ENCODE measurements at places on chromosomes 6 and 20. TPM values are rescaled to one million over a fixed set of nuclear protein-coding genes. Genes with fewer than 3 reads are reported as not detected.

DNA sequence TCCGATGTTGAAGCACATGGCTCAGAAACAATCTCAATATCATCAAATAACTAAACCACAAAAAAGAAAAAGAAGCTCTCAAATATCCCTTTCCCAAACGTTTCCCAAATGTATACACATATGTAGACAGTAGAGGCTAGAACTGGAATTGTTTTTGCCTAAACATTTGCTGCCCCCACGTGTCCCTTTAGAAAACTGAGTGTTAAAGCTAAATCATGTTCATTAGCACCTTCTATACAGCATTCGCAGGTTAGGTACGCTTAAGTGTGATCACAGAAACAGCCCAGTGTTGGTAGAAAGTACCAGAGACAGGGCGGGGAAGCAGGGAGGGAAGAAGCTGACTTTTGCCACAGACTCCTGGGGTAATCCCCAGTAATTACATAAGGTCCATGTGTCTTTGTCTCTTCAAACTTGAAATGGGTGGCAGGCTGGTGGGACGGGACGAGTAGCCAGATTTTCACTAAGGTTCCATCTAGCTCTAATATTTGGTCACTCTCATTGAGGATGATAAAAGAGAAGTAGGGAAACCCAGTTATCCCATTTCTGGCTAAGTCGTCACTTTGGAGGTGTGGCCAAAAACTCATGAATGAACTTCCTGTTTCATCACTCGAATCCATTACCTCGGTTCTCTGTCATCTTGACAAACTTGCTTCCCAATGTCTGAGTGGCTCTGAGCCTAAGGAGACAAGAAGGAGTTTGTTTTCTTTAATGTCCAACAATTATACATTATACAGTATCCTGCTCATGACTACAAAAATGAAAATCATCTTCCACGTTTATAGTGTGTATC lies 15.0 kb upstream of the TFAP2A start:
- peaks cover 52% of the 10 kb centered on the region for H3K27me3 ChIP-seq
- peaks cover 33% of the 10 kb centered on the region for H3K4me1 ChIP-seq
- peak; percentile 78 for DNase-seq
- H3K36me3 ChIP-seq: no peaks in the 10 kb centered on the region

FNDC1 gene
- total RNA-seq: 0.38 TPM

DNA sequence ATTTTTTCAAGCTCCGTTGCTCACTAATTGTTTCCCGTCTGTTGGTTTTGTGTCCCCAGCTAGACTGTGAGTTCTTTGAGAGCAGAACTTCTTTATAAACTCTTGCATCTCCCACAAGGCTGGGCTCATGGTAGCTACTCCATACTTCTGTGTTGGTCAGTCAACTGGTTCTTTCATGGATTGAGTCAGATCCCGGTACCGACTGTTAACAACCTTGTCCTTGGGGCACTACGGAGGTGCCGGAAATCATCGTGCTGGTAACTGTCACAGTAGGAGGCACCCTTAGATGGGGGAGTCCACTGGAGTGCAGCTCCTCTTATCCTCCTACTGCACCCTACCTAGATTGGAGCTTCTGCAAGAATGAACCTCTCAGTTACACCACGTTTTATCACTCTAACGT lies 8.6 kb upstream of the STX16 start:
- H3K36me3 ChIP-seq: no peaks in the 10 kb centered on the region
- no peak for DNase-seq
- H3K4me1 ChIP-seq: no peaks in the 10 kb centered on the region
- H3K27me3 ChIP-seq: no peaks in the 10 kb centered on the region
- H3K27ac ChIP-seq: no peak overlapping the region

DLL1 gene
- total RNA-seq: 4.6 TPM

DNA sequence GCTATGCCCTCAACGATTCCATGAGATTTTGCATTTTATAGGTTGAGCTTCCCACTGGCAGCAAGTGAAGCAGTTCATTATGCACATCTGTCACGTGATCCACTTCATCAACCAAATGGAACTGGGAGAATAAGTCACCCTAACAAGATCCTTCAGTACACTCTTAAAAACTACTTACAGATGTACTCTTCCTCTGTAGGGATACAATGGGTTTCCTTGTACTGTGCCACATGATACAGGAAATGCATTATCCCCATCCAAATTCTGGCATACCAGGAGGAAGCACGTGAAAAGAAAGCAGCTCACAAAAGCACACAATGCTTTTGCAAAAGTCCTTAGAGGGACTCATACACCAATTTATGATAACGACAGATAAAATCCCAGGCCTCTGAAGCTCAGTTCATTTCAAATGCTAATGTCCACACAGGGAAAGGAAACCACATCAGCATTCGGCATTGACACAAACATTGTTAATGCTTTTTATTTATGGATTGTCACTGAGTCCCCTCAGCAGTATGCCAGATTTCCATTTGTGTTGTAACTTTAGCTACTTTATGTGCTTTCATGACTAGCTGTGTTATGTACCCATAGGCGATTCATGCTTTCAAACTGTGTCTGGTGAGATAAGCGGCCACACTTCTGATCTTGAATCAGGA lies 58.1 kb upstream of the REV3L start:
- DNase-seq: no peak
- no peak overlapping the region for H3K4me3 ChIP-seq
- peaks cover 42% of the 10 kb centered on the region for H3K4me1 ChIP-seq
- no peaks in the 10 kb centered on the region for H3K36me3 ChIP-seq
- H3K27me3 ChIP-seq: no peaks in the 10 kb centered on the region
- H3K27ac ChIP-seq: peak overlapping the region; percentile 65

SAYSD1 gene
- 10.0 TPM for total RNA-seq

DNA sequence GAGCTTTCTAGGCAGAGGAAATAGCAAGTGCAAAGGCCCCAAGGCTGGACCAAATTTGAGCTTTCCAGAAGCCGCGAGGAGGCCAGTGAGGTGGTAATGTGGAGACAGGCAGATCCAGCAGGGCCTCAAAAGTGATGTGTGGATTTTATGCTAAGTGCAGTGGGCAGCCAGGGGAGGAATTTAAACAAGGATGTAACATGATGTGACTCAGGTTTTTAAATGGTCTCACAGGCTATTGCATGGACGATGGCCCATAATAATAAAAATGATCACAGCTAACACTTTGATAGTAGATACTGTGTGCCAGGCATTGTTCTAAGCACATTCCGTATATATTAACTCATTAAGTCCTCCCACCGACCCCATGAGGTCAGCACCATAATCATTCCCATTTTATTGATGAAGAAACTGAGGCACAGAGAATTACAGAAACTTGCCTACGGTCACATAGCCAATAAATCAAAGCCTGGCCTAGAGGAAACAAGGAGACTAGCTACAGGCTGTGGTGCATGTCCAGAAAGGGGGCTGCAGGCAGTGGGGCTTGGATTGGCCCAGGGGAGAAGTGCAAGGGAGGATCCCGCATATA lies 18.0 kb upstream of the PREX1 start:
- H3K27ac ChIP-seq: no peak overlapping the region
- H3K36me3 ChIP-seq: no peaks in the 10 kb centered on the region
- no peak overlapping the region for H3K4me3 ChIP-seq

DNA sequence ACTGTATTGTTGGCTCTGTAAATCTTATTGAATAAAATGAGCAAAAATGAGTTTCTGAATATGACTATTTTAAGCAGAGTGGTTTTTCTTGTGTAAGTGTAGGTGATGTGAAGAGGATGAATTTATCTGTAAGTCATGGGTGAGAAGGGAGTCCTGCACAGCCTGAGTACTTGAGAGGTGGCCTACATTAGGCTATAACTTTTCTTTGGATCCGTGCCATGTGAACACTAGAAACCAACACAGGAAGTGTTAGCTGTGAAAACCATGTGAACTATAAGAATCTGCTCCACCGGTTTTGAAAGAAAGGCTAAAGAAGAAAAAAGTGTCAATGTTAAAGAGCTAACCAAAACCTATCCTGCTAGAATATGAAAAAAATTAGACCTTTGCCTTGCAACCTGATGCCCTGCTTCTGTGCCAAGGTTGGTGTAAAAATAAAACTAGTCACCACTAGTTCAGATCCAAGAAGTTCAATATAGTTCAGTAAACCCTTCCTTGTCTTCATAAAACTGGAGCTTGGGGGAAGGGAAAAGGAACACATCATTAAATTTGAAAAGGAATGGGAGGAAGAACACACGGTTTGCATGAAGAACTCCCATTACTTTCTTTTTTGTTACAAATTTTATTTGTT lies 21.3 kb downstream of the PLCB1 start:
- H3K4me1 ChIP-seq: no peaks in the 10 kb centered on the region
- no peak overlapping the region for H3K27ac ChIP-seq
- no peaks in the 10 kb centered on the region for H3K36me3 ChIP-seq
- H3K27me3 ChIP-seq: no peaks in the 10 kb centered on the region

DNA sequence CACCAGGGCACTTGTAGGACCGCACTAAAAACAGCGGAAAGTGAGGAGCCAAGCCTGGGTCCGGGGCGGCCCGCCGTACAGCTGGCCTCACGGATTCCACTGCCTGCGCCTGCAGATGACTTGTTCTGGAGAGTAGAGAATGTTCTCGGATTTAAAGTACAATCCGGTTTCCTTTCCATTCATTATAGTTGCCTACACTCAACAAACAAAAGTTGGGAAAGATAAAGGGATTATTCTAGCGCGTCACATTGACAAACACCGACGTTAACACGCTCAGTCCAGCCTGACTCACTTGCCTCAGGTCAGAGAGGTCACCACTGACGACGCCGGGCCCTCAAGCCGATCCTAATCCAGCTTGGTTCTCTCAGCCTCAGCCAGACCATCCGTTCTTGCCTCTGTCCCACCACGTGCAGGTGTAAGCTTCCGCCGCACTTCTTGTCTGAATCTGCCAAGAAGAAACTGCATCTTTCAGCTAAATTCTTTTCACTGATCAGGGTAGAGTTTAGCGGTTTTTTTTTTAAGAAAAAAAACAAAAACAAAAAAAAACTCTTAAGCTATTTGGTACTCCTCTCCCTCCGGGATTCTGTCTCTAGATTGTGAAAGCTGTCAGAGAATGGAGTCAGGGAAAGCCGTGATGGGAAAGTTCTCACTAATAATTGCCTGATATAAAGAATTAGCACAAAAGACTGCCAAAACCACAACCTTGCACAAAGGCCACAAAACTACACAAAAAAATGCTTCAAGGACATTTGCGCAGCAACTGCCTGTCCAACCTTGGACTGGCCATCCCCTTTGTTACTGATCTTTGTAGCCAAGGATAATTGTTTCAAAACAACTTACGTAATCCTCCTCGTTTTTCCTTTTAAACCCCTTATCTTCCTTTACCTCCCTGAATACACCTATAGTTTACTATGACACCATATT lies 1.1 kb upstream of the PHF10 start:
- peak overlapping the region; percentile 78 for H3K27ac ChIP-seq
- DNase-seq: peak; percentile 65

GRCh38 chr6:156167625-156168071 lies 609.5 kb upstream of the ARID1B start:
- H3K4me3 ChIP-seq: no peak overlapping the region
- no peaks in the 10 kb centered on the region for H3K4me1 ChIP-seq
- H3K36me3 ChIP-seq: no peaks in the 10 kb centered on the region
- no peaks in the 10 kb centered on the region for H3K27me3 ChIP-seq

BANF2 gene
- total RNA-seq: not detected

POPDC3 gene
- 5.1 TPM for total RNA-seq

GTSF1L gene
- total RNA-seq: not detected

- H3K36me3 ChIP-seq: no peaks in the 10 kb centered on the region
- no peak overlapping the region for H3K27ac ChIP-seq
- H3K4me3 ChIP-seq: no peak overlapping the region
- no peaks in the 10 kb centered on the region for H3K27me3 ChIP-seq
- DNase-seq: no peak
These were observed 55.5 kb upstream of the SGK1 start for GRCh38 chr6:134373282-134373922.

DNA sequence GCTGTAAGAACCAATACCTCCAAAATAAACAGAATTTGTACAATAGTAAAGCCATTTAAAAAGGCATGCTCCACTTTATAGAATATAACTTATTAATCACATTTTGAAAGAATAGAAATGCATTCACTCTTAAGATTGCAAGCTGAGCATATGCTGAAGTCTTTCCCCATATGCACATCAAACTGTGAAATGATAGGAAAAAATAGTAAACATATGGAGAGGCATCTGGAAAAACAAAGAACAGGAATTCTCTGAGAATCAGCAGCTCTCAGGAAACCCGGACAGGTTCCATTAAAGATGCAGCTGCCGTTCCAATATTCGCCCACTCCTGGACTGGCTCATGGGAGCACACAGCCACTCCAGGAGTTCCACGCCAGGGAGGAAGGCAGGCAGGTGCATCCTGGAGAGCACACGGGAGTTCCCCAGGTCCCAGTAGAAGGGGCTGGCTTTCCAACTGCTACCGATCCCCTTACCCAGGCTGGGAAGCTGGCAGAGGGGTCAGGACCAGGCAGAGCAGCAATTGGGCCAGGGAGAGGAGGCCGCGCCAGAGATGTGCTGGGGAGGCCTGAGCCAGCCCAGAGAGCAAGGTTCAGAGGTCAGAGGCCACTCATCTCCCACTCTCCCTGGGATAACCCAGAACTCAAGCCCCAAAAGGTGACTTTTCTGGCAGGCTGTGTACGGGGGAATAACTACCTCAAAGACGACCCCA lies 111.1 kb downstream of the DLL1 start:
- H3K36me3 ChIP-seq: no peaks in the 10 kb centered on the region
- DNase-seq: no peak
- H3K27ac ChIP-seq: no peak overlapping the region
- no peaks in the 10 kb centered on the region for H3K27me3 ChIP-seq

ASIP gene
- total RNA-seq: not detected

DNA sequence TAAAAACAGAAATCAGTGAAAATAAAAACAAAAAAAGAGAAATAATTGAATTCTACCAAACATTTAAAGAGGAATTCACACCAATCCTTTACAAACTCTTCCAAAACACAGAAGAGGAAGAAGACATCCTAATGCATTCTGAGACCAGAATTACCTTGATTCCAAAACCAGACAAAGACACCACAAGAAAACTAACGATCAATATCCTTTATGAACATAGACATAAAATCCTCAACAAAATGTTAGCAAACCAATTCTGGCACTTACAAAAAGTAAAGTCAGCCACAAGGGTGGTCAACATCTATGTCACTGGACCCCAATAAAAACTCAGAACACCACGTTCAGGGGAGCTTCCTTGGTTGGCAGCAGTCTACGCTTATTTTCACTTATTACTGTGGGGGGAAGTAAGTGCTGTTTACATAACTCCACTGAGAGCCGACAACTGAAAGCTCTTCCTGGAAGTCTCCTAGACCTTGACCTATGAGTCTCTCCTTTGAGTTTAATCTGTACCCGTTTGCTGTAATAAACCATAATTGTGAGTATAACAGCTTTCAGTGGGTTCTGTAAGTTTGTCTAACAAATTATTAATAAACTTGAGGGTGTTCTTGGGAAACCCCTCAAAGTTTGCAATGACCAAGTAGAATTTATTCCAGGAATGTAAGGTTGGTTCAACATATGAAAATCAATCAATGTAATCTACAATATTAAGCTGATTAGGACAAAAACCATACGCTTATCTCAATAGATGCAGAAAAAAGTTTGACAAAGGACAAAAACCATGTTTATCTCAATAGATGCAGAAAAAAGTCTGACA lies 24.5 kb downstream of the GZF1 start:
- DNase-seq: no peak
- peaks cover 7% of the 10 kb centered on the region for H3K4me1 ChIP-seq
- no peak overlapping the region for H3K4me3 ChIP-seq
- no peak overlapping the region for H3K27ac ChIP-seq
